ENCODE measurements at places on chromosomes 7 and 10.

DNA sequence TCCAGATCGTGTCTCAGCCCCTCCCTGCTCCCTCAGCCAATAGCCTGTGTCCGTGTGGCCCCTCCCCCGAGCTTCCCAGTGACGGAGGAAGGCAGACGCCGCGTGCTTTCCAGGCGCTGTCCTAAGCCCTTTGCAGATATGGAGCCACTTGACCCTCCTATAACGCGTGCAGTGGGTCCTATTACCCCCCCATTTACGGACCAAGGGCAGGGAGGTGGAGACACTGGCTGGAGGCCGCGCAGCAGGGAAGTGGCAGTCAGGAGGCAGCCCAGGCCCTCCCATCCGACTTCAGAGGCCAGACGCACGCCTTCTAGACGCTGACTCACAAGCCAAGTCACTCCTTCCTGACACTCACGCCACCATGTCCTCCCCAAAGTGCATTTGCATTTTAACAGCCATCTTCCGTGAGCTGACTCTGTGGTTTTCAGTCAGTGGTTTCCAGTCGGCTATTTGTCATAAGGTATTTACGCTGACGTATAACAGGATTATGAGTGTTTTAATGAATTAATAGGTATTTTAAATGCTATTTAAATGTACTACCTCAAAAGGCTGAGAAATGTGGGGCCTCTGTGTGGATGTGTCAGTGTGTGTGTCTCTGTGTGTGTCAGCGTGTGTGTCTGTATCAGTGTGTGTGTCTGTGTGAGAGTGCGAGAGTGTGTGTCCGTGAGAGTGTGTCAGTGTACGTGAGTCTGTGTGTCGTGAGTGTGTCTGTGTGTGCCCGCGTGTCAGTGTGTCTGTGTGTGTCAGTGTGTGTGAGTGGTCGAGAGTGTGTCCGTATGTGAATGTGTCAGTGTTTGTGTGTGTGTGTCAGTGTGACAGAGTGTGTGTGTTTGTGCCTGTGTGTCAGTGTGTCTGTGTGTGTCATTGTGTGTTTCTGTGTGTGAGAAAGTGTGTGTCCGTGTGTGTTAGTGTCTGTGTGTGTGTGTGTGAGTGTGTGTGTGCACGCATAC is 92.0 kb upstream of the INSIG1 start:
- peak; percentile 89 for DNase-seq

- no peak for DNase-seq
Observed at GRCh38 chr7:66255534-66256100, 50.5 kb downstream of the TPST1 start.

GRCh38 chr7:359226-359765 is 69.3 kb downstream of the FOXL3 start:
- no peak for DNase-seq

DNA sequence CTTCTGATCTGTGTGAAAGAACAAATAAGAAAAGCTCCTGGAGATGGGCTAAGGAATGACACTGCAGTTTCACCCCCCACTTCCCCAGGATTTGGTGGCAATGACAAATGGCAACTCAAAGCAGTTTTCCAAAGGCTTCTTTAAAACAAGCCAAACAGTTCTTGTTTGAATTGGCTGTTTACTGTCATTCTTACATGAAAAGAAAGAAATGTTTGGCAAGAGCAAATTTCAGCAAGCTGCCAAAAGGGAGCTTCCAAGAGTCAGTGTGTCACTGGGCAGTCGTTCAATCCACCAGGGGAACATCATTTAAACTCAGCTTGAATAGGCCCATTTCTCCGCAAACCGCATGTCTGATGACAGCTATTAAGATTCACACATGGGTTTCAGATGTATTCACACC is 119.0 kb upstream of the RHOBTB1 start:
- DNase-seq, result no peak

GRCh38 chr7:107103369-107103768 is 58.9 kb downstream of the PRKAR2B start:
- DNase-seq, result peak; percentile 13

DNA sequence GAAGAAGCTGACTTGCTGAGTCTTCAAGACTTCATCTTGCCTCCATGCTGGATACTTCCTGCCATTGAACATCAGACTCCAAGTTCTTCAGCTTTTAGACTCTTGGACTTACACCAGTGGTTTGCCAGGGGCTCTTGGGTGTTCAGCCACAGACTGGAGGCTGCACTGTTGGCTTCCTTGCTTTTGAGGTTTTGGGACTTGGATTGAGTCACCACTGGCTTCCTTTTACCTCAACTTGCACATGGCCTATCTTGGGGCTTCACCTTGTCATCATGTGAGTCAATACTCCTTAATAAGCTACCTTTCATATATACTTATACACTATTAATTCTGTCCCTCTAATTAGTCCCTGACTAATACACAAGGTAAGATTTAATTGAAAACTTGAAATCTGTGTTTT is 361.7 kb upstream of the SEMA3C start:
- DNase-seq, result no peak

- no peak for DNase-seq
Observed at GRCh38 chr7:44408596-44408995, 81.9 kb downstream of the NUDCD3 start.

DNA sequence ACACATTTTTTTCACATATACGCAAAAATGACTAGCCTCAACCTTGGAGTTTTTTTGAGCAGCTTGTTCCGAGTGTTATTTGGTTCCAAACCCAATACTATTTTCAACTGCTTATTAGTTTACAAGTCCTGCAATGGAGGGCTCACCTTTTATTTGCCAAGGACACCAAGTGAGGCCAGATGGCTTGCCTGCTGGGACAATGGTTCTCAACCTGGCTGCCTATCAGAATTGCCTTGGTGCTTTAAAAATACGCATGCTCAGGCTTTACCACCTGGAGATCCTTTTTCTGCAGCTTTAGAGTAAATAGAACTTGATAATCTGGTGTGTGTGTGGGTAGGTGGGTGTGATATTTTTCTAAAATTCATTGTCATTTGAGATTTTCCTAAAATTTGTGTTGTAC is 276.8 kb downstream of the MTERF1 start:
- DNase-seq, result no peak

GRCh38 chr10:112361951-112362751 is 11.8 kb upstream of the ACSL5 start:
- DNase-seq, result no peak

DNA sequence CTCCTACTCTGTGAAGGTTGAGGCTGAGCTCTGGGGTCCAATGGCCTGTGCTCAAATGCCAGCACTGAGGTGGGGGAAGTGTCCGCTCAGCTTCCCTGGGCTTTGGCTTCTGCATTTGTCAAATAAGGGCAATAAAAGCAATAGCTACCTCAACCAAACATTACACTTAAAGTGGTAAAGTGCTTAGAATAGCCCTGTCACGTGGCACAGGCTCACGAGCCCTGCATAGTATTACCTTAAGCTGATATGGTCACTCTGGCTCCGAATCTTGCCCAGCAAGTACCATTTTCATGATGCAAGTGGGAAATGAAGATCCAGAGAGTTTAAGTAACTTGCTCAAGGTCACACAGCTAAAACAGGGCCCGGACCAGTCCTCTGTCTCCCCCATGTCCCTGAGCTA is 451.1 kb upstream of the ZMIZ1 start:
- DNase-seq, result no peak

- DNase-seq, result no peak
Observed at GRCh38 chr10:17038627-17039026, 91.0 kb downstream of the CUBN start.

DNA sequence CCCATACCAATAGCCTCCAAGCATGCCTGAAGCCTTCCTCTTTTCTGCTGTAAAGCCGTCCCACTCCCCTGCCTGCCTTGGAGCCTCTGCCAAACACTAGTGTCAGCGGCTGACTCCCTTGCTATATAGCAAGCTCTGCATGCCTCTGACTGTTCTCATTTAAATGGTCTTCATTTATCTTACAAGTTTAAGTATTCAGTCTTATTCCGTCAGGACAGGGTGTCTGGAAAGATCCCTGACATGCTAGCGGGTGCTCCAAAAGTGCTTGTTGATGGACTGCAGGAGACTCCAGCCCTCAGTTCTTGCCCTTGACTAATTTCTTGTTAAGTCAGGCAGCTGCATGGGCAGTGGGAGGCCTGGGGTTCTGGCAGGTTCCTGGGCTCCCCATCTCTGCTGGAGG is 298.7 kb downstream of the GFRA1 start:
- DNase-seq, result no peak

DNA sequence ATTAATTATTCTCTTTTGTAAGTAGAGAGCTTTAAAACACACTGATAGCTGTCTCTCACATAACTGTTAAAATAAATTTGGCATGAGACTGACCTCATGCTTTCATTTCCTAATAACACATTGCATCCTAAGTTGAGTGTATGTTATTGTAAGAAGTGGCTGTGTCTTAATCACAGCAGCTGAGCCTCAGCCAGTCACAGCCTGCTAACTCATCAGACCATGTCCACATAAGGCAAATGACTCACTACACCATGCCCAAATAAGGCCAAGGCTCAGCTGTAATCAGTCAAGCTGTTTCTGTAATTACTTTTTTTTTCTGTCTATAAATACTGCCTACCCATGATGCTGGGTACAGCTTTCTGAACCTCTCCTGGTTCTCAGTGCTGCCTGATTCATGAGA is 860.9 kb downstream of the XPNPEP1 start:
- no peak for DNase-seq

- DNase-seq, result no peak
Observed at GRCh38 chr10:90204131-90204955, 503.0 kb downstream of the KIF20B start.

GRCh38 chr7:6545398-6546126 is 5.7 kb downstream of the GRID2IP start:
- DNase-seq, result no peak

GRCh38 chr10:18140957-18141845 is 977 bp downstream of the CACNB2 start:
- no peak for DNase-seq

DNA sequence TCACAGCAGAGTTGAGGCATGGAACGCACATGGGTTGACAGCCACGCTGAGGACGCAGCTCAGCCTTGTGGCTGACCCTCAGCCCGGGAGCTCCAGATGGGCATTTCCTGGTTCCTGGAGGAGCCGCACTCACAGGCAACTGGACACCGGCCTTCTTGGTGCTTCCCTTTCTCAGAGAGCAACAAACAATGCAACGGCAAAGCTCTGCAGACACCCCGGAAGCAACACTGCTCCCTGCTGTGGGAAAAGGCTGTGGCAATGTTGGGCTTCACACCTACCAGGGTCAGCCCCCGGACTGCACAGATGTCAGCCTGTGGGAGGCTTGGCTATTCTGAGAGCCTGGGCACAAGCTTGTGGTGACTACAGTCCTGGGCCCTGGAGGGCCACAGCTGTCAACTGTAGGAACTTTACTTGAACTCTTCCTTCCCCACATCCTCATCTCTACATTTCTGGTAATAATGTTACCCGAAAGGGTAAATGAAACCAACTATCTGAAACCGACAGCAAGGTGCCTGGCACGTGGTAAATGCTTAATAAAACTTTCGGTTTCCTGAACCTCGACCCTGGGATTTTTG is 597.5 kb upstream of the MKI67 start:
- no peak for DNase-seq

- DNase-seq, result no peak
Observed at GRCh38 chr10:117686606-117687005, 144.1 kb downstream of the EMX2 start.

- DNase-seq, result no peak
Observed at GRCh38 chr10:31242902-31243301, 76.1 kb upstream of the ZEB1 start.

DNA sequence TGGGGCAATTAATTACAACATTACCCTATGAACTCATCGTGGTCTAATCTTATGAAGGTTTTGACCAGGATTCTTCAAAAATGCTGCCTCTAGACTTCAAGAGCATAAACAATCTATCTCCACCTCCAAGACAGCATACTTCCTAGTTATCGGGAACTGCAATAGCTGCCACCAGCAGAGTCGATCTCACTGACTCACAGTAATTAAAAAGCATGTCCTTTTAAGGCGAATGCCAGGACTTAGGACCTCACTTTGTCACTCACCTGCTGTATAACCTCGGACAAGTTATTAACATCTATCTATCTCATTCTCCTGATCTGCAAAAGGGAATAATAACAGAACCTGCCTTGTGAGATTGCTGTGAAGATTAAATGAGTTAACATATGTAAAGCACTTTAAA is 666.0 kb upstream of the COBL start:
- DNase-seq, result no peak

Measured in CD4-positive, alpha-beta T cell treated with Interferon alpha-2 for 1 hour (primary cell).